CD8-positive, alpha-beta memory T cell (primary cell): ENCODE measurements at places on chromosomes 11 and 22.

- no peak for DNase-seq
Measured at GRCh38 chr11:55902308-55902707, 12.1 kb downstream of the OR5W2 start.

DNA sequence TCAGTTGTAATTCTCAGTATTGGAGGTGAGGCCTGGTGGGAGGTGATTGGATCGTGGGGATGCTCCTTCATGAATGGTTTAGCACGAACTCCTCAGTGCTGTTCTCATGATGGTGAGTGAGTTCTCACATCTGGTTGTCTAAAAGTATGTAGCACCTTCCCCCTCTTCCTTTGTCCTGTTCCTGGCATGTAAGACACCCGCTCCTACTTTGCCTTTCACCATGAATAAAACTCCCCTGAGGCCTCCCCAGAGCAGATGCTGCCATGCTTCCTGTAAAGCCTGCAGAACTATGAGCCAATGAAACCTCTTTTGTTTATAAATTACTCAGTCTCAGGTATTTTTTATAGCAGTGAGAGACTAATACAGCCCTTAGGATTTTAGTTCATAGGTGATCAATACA, 191.5 kb downstream of the MAML2 start:
- no peak for DNase-seq

DNA sequence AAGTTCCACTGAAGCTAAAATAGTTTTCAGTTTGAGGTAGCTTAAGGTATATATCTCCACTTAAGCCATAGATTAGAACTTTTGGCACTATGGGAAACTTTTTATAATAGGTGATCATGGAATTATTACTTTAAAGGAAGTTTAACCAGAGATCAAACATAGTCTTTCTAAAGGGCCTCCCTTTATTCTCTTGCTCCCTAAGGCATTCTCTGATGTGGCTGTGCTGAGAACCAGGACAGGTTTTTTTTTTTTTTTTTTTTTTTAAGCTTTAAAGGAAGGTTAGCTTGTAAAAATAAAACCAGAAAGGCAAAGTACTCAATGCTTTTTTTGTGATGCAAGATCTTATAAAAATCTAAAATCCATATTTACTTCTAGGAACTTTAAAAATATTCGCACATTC, 2.9 kb upstream of the MRPL48 start:
- no peak for DNase-seq

DNA sequence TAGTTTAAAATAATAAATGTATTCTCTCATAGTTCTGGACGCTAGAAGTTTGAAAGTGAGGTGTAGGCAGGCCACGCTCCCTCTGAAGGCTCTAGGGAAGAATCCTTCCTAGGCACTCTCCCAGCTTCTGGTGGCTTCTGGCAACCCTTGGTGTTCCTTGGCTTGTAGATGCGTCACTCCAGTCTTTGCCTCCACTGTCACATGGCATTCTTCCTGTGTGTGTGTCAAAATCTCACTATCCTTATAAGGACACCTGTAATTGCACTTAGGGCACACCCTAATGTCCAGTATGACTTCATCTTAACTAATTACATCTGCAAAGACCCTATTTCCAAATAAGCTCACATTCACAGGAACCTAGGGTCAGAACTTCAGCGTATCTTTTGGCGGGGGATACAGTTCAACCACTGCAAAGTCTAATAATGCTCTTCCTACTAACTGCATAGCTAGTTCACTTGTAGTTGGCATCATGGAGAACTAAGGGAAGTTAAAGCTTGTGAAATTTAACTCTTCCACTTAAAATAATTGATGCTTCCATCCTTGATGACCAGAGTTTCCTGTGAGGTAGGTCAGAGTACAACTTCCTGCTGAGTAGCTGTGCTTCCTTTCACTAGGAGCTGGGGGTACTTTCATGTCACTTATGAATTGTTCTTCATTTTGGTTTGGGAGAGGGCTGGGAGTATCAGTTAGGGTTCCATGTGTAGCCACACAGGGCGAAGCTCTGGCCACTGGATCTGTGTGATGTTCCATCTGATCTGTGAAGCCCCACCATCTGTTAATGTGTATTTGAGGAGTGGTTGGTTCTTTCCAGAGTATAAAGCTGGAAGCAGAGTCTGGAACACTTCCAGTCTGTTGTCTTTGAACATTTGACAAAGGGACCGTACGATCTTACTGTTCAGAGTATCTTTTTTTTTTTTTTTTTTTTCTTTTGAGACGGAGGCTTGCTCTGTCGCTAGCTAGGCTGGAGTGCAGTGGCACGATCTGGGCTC, 10.5 kb downstream of the YWHAH start:
- no peak for DNase-seq

- no peak for DNase-seq
Measured at GRCh38 chr11:9016916-9017642, 13.3 kb upstream of the NRIP3 start.

DNA sequence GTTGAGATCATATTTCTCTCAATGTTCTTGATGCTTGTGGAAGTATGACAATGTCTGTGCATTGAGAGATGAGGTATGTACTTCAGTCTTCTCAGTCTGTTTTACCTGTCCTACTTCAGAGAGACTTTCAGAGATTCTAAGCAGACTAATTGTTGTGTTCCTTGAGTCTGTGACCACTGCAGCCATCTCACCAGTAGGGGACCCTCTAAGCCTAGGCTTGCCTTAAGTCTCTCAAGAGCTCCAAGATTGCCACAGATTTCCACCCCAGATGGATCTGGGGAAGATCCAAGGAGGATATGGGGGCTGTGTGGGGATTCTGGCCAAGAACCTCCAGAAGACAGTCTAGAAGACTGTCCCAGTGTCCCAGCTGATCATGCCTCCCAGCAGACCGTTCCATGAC, 179.9 kb upstream of the PLET1 start:
- no peak for DNase-seq

DNA sequence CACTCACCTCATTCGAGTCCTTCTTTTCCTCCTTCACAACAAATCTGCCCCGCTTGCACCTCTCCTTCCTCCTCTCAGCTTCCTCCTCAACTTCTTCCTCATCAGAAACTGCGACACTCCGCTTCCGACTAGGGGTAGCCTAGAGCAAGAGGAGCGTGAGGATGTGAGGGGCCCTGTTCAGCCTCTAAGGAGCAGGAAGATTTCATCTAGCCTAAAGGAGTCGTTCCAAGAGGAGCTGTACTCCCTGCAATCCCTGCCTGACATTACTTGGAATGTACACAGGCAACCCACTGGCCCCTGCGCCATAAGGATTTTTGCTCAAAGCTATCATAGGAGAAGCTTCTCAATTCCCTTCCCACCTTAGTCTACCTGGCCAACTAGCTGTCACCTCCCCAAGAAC, 34.5 kb downstream of the MORC2 start:
- DNase-seq: no peak

DNA sequence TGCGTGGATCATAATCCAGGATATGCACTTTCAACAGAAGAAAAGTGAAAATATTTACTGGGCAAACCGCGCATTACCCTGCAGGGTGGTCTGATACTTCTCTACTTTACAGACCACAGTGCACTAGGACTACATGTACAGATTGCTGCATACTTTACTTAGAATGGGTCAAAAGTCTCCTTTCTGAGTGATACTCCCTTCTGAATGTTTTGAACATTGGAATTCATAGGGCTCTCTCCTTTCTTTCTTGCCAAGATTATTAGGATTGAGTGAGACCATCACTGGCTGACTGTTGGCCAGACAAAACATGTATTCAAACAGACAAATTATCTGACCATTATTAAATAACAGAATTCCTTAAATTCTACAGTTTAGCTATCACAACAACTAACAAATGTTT, 6.6 kb upstream of the FIBIN start:
- DNase-seq: no peak

GRCh38 chr11:70614034-70614681, 215.8 kb downstream of the CTTN start:
- no peak for DNase-seq

GRCh38 chr11:3177931-3178330, 12.8 kb upstream of the OSBPL5 start:
- no peak for DNase-seq

DNA sequence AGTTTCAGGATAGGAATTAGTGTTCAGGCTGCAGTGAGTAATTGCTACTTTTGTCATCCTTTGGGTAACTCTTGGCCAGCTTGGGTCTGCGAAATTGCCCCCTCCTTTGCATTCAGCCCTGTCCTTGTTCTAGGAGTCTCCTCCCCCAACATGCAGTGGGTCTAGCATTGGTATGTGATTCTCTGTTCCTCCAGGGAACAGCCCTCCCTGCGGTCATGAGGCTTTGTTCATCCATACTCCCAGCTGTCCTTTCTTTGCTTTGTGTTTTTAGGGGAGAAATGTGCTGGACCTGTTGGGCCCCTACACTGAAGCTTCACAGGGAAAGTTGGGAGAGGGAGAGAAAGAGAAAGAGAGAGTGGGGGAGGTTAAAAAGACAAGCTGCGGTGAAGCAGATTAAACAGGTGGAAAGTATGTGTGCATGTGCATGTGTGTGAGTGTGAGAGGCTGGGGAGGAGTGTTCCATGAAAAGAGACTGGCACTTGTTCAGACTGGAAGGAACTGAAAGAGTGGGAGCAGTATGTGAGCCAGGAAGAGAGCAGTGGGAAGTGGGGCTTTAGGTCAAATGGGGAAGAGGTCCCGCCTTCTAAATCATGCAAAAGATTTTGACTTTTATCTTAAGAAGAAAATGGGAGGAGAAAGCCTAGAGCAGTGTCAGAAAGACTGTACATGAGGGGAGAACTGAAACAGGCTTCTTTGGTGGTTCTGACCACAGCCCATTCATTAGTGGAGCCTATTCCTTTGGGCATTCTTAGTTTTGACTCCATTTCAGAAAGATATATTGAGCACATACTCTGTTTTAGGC, 17.9 kb upstream of the SESN3 start:
- DNase-seq: no peak

GRCh38 chr11:59193587-59194130, 19.1 kb downstream of the MPEG1 start:
- no peak for DNase-seq

- no peak for DNase-seq
Measured at GRCh38 chr11:66287889-66288670, 863 bp downstream of the YIF1A start.

DNA sequence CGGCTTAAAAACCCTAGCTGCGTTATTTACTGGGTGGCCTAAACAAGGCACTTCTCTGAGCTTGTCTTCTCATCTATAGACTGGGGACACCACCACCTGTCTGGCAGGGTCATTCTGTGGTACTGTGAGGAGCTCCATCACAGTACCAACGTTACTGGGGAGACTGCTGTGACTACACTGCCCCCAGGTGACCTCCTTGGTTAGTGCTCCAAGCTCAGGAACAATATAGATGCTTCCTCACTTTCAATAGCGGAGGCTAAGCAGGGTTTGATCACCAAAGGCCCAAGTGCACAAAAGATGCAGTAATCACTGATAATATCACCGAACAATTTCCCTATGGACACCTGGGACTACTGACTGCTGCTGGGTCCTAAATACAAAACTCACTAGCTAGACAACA, 18.8 kb downstream of the PRPF19 start:
- DNase-seq: no peak

GRCh38 chr11:12213883-12214282, 103.5 kb downstream of the MICAL2 start:
- no peak for DNase-seq

DNA sequence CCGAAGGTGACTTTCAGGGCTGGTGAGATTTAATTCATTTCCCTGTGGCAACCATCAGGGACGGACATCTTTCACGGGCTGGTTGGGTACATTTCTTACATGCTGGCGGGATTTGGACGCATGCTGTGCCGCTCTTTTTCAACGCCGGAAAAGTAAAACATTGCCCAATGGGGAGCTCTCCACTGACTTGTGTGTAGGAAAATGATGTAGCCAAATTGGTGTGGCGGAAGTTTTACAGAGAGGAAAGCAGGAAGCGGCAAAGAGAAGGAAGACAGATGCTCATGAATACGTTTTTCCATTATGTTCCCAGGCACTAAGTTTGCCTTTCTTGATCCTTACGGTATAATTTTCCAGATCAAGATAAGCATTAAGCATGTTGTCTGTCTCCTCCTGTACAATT, 375.8 kb downstream of the NTM start:
- no peak for DNase-seq

GRCh38 chr22:45757068-45757467, 85.4 kb downstream of the ATXN10 start:
- no peak for DNase-seq

- DNase-seq: no peak
Measured at GRCh38 chr22:44542561-44543222, 44.7 kb upstream of the RTL6 start.

GRCh38 chr11:120372296-120372695, 36.1 kb downstream of the ARHGEF12 start:
- no peak for DNase-seq

- DNase-seq: no peak
Measured at GRCh38 chr11:95915051-95915450, 8.9 kb downstream of the MTMR2 start.

DNA sequence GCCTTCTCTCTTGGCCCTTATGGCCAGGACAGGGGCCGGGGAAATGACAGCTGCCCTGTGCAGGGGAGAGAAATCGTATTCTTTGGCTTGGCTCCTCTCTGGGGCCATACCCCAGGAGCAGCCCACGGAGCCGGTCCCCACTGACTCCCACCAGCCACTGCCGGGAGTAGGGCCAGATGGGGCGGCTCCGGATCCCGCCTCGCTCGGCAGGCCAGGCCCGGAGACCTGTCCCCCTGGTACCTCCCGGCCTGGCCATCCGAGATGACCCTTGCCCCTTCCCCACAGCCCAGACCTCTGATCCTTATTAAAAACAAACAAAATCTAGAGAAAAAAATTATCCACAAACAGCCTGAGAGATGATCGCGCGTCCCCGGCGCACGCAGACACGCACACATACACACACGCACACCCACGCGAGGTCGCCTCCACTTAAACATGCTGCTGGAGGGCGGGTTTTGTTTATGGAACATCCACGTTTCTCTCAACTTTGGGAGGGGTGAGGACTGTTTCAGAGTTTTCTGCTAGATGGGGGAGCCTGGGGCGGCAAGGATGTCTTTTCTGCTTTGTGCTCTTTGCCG, 59.1 kb downstream of the IGLL1 start:
- no peak for DNase-seq

DNA sequence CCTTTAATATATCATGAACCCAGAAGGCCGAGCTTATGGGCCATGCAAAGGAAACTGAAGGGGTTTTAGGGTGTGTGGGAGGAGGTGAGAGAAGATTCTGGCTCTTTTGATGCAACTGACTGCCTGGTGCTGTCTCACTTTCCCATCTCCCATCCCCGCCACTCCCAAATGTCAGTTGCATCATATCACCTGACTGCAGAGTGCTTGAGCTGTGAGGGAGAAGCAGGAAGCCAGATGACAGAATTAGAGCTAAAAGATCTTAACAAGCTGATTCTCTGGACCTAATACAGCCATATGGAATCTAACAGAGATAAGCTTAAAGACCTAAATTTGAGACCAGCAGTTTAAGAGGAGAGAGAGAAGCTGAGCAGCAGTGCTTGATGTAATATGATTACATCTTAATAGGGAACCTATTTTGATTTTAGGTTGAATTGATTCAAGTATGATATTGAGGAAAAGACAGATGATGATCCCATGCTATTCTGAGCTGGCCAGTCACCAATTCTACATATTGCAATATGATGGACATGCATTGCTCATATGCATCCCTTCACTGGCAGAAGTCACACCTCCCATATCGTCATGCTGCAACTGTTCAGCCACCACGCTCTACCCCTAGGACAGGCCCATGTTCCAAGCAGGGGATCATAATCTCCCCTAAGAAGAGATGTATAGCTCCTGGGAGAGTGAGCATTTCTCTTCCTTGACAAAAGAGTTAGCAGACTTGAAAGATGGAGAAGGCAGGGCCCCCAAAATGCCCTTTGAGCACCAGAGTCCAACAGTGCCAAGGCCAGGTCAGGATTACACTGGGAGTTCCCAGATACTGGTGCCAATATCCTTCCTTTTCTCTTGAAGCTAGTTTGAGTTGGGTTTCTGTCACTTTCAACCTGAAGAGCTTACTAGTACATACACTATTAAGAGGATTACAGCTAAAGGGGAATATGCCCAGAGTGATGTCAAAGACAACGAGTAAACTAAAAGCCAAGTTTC, 44.9 kb downstream of the PLEKHA7 start:
- no peak for DNase-seq
